ENCODE measurements at places on chromosomes 3 and 15.

GRCh38 chr3:195800240-195800639 is 11.5 kb downstream of the MUC4 start:
- no peak for DNase-seq

GRCh38 chr3:78459796-78460195 is 1308.0 kb downstream of the ROBO1 start:
- no peak for DNase-seq

- DNase-seq: no peak
Observed at GRCh38 chr3:16013568-16013967, 160.9 kb upstream of the GALNT15 start.

DNA sequence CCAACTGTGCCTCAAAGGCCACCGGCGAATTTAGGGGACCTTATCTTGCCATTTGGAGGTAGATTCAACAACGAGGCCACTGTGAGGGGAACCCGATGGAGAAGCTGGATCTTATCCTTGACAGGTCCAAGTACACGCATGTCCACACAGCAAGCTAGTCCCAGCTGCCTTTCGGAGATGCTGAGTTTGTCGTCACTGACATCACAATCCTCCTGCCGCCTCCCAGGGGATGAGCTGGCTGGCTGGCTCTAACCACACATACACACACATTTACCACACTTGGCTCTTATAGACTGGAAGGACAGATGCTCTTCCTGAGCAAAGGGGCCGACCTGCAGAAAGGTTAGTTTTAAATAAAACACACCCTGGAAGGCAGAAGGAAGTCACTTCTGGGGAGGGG is 176.3 kb downstream of the STT3B start:
- no peak for DNase-seq

DNA sequence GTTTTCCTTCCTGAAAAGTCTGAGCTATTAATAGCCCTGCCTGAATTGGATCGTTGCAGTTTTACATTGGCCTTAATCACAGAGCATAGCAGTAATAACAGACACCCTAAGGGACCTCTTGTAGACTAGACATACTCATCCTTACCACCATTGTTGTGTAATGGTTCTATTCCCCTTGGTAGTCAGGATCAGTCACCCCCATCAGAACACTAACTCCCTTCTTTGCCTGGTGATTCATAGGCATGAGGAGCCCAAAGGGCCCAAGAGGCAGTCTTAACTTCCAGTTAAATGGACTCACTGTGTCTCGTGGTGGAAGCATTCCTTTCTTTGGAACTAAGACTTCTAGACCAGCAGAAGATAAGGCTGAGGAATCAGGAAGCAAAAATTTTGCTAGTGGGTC is 20.2 kb downstream of the CGGBP1 start:
- DNase-seq: no peak

DNA sequence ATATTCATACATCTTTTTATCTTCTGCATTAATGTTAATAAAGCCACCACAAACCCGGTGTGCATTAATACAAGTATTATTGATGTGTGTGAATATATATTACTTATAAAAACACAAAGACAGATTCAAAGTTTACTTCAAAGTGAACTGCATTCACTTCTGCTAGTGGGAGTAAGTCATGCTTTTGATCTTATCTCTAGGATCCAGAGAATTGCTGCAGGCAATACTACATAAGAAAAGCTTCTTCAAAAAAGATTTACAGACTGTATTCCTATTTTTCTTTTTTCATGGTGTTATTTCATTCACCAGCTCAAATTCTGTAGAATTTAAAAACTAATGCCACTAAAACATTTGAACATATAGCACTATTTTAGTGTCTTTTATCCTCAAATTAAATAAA is 87.5 kb upstream of the CBLB start:
- no peak for DNase-seq

DNA sequence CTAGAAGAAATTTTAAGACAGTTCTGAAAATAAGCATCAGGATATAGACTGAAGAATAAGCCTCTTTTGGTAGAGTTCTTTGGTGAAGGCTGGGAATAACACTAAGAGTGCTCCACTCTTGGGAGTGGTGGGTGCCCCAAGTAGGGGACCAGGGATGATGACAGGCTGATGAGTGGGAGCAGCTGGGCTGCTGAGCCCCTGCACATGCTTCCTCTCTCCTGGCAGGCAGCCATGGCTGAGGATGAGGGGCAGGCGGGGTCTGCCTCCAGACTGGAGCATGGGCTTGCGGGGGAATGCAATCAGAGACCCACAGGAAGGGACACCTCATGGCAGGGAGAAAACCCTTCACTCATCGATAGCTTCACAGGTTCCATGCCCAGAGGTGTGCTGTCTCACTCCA is 72.6 kb upstream of the RORA start:
- no peak for DNase-seq

GRCh38 chr15:87215100-87215499 is 1041.4 kb downstream of the NTRK3 start:
- no peak for DNase-seq
